ENCODE measurements at places on chromosomes 6 and 20.

DNA sequence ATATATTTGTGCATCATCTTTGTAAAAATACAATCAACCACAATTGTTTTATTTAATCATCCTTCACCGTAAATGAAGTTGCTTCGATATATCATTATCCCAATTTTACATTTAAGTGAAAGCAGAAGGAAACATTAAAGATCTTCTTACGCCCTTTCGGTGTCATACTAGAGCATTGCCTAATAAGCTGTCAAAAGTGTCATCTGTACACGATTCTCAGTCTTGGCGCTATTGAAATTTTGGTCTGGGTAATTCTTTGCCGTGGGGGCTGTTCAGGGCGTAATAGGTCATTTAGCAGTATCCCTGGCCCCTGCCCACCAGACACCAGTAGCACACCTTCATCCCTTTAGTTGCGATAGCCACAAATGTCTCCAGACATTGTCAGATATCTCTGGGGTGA lies 40.4 kb upstream of the TMEM170B start:
- DNase-seq: no peak

DNA sequence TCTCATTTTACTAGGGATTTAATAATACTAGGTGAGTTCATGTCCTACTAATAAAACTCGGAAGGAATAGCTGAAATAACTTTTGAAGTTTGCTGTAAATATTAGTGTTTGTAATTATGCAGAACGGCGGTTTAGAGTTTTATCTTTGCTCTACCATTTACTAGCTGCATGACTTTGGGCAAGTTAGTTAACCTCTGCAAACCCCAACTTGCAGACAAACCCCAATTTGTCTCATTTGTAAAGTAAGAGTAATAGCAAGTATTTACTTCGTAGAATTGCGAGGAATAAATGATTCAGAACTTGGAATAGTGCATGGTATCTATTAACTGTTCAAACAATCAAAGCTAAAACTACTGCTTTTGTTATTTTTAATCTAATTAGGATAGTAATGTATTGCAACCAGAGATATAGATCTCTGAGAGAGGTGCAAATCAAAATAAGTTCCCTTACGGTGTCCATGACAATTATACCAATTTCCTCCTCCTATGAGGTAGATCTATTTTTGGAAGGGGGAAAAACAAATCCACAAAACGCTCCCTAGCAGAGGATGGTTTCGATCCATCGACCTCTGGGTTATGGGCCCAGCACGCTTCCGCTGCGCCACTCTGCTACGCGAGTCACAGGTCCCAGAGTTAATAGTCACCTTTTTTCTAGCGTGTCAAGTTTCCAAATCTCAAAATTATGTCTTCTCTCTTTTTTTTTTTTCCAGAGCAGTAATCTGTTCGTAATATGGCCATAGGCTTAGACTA lies 35.1 kb upstream of the BTN3A2 start:
- DNase-seq: no peak

DNA sequence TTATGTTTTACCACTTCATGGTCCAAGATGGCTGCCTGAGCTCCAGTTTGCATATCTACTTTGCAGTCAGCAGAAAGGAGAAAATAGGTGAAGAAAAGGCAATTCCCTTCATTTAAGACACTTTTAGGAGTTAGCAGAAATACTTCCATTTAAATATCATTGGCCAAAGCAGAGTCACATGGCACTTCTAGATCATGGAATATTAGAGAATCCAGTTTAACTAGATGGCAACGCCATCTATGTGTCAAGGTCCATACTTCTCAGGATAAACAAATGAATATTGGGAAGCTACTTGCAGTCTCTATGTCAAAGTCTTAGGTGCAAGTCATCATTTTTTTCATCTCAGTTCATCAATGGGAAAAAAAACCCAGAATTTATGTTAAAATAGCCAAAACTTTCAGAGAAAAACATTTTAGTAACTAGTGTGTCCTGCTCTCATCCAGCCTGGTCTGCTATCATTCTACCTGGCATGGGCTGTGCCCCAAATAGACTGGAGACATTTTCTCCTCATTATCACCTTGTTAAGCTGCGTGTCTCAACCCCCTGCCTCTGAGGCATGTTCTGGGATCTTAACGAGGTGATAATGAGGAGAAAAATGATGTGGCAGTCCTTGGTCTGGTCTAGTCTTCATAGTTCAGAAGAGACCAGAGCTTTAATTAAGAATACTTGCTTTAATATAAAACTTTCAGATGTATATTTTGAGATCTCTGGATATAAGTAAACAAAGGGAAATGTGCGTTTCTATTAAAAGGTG lies 227.3 kb downstream of the TBX18 start:
- DNase-seq: no peak

- no peak for DNase-seq
Measured at GRCh38 chr6:138555421-138555988, 56.2 kb upstream of the NHSL1 start.

- no peak for DNase-seq
Measured at GRCh38 chr20:51856432-51856831, 54.1 kb upstream of the SALL4 start.

DNA sequence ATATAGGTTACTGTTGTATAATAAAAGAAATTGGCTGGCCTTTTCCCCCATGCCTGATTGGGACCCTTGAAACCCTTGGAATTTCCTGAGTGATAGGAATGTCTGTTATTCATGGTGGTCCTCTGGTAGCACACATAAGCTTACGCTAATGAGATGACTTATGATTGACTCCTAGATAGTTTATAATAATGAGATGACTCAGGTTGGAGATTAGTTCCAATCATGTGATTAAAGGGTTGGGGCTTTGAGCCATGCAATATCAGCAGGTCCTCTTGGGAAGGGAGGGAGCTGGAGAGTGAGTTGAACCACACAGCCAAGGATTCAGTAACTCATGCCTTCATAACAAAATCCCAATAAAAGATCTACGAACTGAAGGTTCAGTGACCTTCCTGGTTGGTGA lies 407.6 kb upstream of the MANEA start:
- no peak for DNase-seq
